Stromal cell of bone marrow (primary cell): ENCODE measurements at places on chromosomes 4 and X.
A peak's percentile ranks its signal among the peaks of the same experiment; 100 is the strongest.

DNA sequence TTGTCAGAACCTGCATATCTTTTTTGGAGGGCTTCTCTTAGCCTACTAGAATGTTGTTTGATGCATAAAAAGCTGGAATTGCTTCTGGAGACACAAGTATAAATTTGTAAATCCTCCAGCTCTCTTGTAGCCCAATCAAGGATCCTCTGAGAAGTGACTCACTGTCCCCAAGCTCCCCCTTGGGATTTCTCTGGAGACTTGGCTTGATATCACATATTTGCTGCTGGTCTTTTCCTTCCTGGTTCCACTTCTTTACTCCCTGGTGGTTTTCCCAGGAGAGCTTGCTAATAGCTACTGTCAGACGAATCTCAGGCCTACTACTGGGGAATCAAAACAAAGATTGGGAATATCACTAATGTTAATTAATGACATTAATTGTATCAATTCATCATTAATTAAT lies 173.1 kb downstream of the STK32B start:
- no peak for DNase-seq

- no peak for DNase-seq
Observed at GRCh38 chrX:86806786-86807185, 658.5 kb downstream of the DACH2 start.

DNA sequence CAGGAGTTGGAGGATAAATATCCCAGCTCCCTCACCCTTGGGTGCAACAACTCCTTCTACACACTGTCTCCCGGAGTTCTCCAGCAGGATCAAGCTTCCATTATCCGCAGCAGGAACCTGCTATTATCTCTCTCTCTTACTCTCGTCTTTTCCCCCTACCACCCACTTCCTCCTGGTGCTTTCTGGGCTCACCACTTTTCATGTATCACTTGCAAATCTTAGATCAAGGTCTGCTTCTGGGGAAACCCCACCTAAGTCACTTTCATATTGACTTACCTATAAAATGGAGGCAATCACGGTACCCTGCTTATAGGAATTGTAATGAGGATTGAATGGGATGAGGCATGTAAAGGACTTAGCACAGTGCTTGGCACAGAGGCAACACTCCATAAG lies 589.5 kb downstream of the BCOR start:
- DNase-seq: no peak

DNA sequence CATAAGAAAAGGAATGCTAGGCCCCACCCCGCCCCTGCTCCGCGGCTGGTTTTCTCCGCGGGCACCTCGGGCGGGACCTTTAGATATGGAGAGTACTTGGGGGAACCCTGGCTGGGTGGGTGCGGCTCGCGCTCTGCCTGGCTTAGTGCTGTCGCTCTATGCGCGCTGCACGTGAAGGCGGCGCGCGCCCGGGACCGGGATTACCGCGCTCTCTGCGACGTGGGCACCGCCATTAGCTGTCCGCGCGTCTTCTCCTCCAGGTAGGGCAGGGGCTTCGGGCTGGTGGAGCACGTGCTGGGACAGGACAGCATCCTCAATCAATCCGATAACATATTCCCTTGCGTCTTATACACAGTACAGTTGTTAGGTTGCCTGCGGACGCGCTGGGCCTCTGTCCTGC lies 56.0 kb downstream of the MAGEB10 start:
- DNase-seq: no peak

DNA sequence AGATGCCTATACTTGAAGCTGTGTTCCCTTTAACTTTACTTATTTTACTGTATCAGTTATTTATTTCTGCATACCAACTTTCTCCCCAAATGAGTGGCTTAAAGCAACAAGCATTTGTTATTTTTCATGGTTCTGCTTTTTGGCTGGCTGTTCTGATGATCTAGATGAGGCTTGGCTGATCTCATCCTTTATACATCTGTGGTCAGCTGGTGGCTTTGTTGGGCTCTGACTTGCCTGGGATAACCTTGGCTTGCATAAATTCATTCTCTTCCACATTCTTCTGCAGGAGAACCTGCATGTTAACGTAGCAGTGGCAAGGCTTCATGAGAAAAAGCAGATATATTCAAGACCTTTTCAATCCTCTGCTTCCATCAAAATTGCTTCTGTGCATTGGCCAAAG lies 1317.6 kb downstream of the ADGRL3 start:
- no peak for DNase-seq

DNA sequence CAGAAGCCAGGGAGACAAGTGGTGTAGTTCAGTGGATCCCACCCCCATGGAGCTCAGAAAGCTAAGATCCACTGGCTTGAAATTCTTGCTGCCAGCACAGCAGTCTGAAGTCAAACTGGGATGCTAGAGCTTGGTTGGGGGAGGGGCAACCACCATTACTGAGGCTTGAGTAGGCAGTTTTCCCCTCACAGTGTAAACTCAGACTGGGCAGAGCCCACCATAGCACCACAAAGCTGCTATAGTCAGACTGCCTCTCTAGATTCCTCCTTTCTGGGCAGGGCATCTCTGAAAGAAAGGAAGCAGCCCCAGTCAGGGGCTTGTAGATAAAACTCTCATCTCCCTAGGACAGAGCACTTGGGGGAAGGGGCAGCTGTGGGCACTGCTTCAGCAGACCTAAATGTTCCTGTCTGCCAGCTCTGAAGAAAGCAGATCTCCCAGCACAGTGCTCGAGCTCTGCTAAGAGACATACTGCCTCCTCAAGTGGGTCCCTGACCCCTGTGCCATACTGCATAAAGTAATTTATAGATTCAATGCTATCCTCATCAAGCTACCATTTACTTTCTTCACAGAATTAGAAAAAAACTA lies 163.2 kb downstream of the HHIP start:
- no peak for DNase-seq

GRCh38 chr4:126627255-126627654 lies 1005.5 kb upstream of the INTU start:
- DNase-seq: no peak

- no peak for DNase-seq
Observed at GRCh38 chr4:94451051-94451694, 569 bp upstream of the PDLIM5 start.

DNA sequence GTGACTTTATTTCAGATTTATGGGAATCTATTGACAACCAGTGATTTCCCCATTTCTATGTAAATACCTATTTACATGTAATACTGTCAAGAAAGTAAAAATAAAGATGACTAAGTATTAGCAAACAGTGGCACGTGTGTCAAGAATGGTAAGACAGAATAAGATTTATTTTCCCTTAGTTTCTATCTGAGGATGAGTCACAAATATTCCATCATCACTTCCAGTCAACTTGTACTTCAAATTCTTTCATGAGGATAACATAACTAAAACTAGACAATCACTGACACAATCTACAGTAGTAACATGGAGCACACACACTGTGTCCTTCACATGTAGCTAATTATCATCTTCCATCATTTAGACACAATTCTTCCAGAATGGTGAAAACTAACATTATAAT lies 625.3 kb upstream of the PCDH7 start:
- no peak for DNase-seq

GRCh38 chr4:143071351-143071750 lies 113.4 kb upstream of the USP38 start:
- DNase-seq: no peak

- DNase-seq: no peak
Observed at GRCh38 chr4:147388018-147388417, 92.9 kb upstream of the EDNRA start.

DNA sequence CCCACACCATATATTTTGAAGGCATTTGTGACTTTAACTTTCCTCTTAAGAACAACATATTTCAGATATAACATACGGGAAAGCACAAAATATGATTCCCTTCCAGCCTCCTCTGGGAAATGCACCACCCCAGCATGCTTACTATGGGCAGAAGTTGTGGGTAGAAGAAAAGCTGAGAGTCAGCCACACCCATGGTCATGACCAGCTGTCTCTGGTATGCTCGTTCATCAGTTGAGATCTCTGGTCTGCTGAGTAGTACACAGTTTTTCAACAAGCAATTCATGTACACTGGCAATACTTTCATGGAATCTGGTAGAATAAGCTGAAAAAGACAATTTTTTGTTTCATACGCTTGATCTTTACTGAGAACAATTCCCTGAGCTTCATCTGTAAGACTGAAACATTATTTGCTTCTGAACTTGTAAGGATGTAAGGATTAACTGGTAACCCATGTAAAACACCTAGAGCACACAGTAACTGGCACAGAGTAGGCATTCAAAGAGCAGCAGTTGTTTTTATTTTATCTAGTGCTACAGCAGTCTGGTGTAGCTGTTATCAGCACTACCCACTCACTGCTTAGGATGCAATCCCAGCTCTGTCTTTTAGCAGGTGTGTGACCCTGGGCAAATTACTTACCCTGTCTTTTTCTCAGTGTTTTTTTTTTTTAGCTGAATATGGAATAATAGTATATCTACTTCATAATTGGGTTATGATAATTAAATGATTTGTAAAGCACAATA lies 47.6 kb downstream of the METTL14 start:
- DNase-seq: peak; percentile 67

DNA sequence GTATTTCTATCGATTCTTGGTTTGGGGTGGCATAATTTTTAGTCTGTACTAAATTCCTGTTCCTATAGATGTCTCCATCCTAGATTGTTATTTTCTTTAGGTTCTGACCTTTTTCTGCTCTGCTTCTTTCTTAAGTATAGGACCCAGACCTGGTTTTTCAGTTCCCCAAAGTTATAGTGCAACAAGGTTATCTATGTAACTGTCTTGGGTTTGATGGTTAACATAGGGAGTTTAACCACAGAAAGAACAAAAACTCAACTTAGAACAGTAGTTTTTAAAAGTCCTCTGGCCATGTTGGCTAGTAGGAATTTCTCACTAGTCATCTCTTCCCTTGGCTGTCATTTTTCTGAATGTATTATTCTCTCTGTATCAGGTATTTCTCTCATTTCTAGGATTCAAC lies 38.8 kb upstream of the MAD2L1 start:
- no peak for DNase-seq

DNA sequence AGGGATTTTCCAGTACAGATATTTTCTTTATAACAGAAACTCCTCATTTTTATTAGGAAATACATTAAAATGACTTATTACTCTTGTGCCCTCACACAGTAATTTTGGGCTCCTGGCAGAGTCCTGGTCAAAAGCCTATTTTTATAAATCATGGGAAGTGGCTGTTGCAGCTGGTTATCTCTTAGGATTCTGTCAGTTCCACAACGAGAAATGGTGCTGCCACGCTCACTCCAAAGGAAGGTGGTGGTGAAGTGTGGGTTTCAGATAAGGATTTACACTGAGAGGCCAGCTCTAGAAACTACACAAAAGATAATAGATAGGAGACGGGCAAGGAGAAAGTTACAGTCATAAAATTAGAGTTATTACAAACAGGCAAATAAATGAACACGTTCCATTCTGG lies 159.2 kb upstream of the FAM241A start:
- DNase-seq: no peak

GRCh38 chr4:145183023-145183422 lies 2.6 kb upstream of the OTUD4 start:
- DNase-seq: no peak

DNA sequence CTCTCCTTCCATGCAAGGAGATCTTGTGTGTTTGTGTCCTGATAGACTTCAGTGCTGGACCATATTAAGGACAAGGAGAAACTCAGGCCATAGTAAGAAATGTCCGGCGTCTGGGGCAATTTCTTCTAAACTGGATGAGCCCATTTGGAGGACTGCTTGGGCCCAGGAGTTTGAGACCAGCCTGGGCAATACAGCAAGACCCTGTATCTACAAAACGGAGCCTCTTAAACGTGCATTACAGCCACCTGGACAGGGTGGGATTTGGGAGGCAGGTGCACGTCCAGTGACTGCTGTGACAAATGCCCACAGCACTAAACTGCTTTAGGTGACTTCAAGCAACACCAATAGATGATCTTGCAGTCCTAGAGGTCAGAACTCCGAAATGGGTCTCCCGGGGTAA lies 311.9 kb downstream of the DHRSX start:
- no peak for DNase-seq

DNA sequence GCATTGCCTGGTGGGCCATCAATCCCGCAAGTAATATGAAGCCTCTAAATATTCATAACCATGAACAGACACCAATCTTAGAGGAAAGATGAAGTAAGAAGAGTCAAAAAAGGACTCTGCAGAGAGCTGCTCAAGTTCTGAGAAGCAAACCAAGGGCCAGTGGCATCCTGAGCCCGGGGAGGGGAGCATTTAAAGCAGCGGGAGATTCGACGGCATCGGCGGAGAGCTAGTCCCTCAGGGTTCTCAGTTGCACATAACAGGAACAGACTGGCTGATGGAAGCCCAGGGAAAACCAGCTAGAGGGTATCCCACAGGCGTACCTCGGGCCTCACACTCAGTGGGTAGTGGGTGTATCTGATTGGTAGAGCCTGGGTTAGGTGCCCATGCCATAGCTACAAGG lies 4.9 kb upstream of the PNMA6E start:
- DNase-seq: no peak

DNA sequence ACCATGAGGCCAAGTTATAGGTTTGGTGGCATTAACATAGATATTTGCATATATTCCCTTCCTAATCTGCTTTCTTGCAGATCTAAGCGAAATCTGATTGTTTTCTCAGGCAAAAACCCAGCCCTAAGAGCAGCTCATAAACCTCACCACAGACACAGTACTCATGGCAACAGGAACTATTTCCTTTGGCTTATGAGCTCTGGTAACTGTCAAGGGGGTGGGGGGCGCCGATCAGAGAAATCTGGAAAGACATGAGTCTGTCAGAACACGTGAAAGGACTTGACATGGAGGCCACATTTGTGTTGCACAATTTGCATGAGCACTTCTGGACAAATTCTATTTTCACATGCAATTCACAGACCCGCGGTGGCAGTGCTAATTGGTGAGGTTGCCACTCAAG lies 83.7 kb downstream of the MGST2 start:
- peak; percentile 52 for DNase-seq

DNA sequence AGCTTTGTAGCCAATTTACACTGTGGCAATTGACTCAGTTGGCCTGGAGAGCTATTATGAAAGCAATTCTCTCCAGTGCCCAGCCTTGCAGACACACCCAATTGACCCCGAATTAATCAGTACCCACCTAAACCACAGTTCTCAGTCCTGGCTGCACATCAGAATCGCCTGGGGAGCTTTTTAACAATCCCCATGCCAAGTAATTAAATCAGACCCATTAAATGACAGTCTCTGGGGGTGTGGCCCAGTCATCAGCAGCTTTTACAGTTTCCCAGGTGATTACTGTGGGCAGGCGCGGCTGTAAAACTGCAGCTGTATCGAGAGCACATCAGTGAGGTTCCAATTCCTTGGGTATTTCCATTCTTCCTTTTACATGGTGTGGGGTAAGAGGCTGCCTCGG lies 460.9 kb upstream of the FAT1 start:
- DNase-seq: no peak

GRCh38 chr4:102783006-102783405 lies 22.2 kb upstream of the MANBA start:
- DNase-seq: peak; percentile 29

GRCh38 chr4:62495032-62495431 lies 1294.9 kb downstream of the ADGRL3 start:
- DNase-seq: no peak
